K562 (cell line): ENCODE measurements at places on chromosomes 16 and 17. TPM values are rescaled to one million over a fixed set of nuclear protein-coding genes. Genes with fewer than 3 reads are reported as not detected.

DNA sequence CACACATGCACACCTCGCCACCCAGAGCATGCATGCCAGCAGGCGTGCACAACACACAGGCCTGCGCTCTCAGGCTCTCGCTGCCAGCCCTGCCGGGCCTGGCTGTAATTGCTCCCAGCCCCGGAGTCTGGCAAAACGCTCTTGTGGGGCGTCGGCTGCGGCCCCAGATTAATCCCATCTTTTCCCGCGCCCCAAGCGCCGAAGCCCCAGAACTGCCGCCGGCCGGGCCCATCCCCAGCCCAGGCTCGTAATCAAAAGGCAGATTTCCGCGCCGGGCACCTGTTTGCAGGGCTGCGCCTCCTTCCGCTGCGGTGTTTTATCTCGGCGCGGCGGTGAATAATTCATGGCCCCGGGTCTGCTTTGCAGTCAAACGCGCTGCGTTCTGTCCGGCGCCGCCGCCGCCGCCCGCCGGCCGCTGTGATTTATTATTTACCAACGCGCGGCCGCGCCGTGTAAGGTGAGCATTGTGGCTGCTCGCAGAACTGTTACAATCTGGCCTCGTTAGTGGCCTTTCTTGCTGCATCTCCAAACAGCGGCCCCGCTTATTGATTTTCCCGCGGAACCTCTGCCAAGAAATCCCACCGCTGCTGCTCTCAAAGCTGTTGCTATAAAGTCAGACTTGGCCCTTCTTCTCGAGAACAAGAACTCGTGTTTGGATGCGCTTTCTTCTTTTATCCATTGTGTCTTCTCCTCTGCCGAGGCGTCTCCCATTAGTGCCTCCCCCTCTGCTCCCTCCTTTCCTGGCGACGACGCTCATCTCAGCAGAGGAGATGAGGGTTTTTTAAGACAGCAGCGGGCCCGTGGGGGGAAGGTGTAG lies 126.1 kb downstream of the IRX5 start:
- H3K4me3 ChIP-seq, result no peak overlapping the region
- no peak overlapping the region for H3K27ac ChIP-seq
- H3K4me1 ChIP-seq, result no peaks in the 10 kb centered on the region
- peaks cover 24% of the 10 kb centered on the region for H3K27me3 ChIP-seq
- DNase-seq, result no peak
- H3K36me3 ChIP-seq, result no peaks in the 10 kb centered on the region

- no peaks in the 10 kb centered on the region; the same call in 2 of the 3 replicates for H3K27me3 ChIP-seq
- H3K4me3 ChIP-seq, result no peak overlapping the region
- peaks cover 4% of the 10 kb centered on the region for H3K4me1 ChIP-seq
- no peak for DNase-seq
- no peak overlapping the region for H3K27ac ChIP-seq
These were observed 7.2 kb upstream of the GPRC5C start for GRCh38 chr17:74424657-74425056.

RASL10B gene
- 0.11 and 0.22 TPM in 2 replicates for total RNA-seq

DNA sequence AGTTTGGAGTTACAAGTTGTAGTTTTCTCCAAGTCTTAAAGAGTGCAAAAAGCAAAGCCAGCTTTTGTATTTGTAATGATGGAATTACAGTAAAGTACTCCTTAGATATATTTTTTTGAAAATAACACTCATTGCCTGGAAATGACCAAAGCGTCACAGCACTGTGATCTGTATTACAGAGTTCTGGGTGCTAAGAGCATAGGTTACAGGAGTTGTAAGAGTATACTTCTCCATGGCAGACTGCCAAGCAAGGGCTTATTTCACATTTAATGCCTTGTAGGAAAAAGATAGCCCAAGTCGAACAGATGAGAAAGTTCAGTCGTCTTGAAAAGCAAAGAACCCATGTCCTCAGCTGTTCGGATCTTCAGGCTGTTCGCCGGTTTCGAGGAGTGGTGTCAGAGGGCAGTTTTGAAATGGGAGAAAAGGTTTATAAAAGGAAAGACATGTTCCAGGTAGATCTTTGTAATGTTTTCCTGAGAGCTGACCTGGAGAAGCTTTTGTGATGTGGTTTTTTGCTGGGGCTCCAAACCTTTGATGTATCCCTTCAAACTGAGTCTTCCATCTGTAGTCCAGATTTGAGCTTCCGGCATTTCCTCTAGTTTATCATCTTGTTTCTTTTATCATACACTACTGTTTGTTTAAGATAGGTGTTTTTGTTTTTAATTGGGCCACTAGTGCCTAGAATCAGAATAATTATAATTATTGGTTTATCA lies 41.3 kb downstream of the ERCC4 start:
- no peaks in the 10 kb centered on the region for H3K36me3 ChIP-seq
- H3K4me3 ChIP-seq, result no peak overlapping the region
- H3K27ac ChIP-seq, result no peak overlapping the region
- H3K27me3 ChIP-seq, result peaks cover 9% of the 10 kb centered on the region
- peaks cover 16% of the 10 kb centered on the region; the same call in 2 of the 3 replicates for H3K4me1 ChIP-seq
- DNase-seq, result no peak

DNA sequence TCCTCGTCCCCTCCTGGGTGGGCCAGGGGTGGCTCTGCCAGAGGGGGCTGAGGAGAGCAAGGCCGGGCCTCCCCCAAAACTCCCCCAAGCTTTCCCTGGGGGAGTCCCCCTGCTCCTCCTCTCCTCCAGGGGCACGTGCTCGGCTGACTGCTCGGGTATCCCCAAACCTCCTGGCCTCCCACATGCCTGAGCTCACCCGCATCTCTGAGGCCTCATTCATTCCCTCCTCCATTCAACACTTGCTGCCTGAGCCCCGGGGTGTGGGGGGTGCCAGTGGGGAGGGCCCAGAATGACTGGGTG lies 83.1 kb downstream of the RTN4RL1 start:
- no peak overlapping the region for H3K4me3 ChIP-seq
- no peak overlapping the region for H3K27ac ChIP-seq
- H3K36me3 ChIP-seq, result no peaks in the 10 kb centered on the region

DNA sequence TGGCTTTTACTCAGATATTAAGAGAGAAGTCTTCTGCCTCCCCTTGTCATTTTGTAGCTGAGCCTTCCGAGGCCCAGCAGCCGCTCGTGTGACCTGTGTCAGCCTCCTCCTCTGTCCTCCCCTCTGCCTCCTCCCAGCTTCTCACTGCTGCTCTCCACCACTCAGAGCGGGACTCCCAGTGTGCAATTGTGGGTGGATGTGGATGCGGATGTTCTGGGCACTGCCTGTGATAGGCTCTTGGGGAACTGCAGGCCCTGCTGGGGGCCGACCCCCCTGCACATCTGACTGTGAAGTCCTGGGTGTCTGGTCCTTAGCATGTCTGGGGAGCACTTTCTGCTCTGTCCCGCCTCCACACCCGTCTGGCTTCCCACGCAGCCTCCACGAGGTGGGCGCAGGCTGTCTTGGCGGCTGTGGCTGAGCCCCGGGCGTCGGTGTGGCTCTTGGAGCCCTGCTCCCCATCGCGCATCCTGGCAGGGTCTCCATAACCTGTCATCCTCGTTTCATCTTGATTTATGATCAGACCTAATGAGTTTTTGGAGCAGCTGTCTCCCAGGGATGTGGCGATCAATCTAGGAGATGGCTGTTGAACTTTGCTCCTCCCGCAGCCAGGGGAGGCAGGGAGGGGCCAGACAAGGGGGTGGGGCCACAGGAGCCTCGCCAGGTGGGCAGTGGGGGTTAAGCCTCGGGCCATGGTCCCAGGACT lies 28.1 kb downstream of the GRIN2C start:
- peaks cover 3% of the 10 kb centered on the region; the same call in 1 of the 3 replicates for H3K4me1 ChIP-seq
- H3K4me3 ChIP-seq, result no peak overlapping the region
- no peak overlapping the region for H3K27ac ChIP-seq
- no peaks in the 10 kb centered on the region for H3K36me3 ChIP-seq
- no peaks in the 10 kb centered on the region for H3K27me3 ChIP-seq
- no peak for DNase-seq

- no peak for DNase-seq
- H3K27me3 ChIP-seq, result no peaks in the 10 kb centered on the region
- no peak overlapping the region for H3K4me3 ChIP-seq
- peaks cover 37% of the 10 kb centered on the region; the same call in 2 of the 3 replicates for H3K36me3 ChIP-seq
- no peak overlapping the region for H3K27ac ChIP-seq
These were observed 5.7 kb upstream of the FN3K start for GRCh38 chr17:82729479-82730260.

HSPB9 gene
- 0.11 and 0.16 TPM in 2 replicates for total RNA-seq

GRIN2A gene
- not detected in 2 replicates for total RNA-seq

GRCh38 chr16:86251682-86252081 lies 258.6 kb upstream of the FOXF1 start:
- H3K27ac ChIP-seq, result no peak overlapping the region
- H3K4me1 ChIP-seq, result no peaks in the 10 kb centered on the region
- no peaks in the 10 kb centered on the region for H3K36me3 ChIP-seq
- no peak for DNase-seq
- H3K4me3 ChIP-seq, result no peak overlapping the region
- 0 out of 3 replicates have a peak, but pooled peaks cover under 1% of the 10 kb centered on the region for H3K27me3 ChIP-seq

IRF8 gene
- total RNA-seq, result 0.65 and 0.98 TPM in 2 replicates

EFCAB3 gene
- total RNA-seq, result not detected in 2 replicates

SYNGR3 gene
- 61.9 and 68.8 TPM in 2 replicates for total RNA-seq
